Activated CD8-positive, alpha-beta memory T cell treated with anti-CD3 and anti-CD28 coated beads, Interleukin-2, amount 50 U/mL, for 4 hours (primary cell): ENCODE measurements at places on chromosomes 7 and 10.

DNA sequence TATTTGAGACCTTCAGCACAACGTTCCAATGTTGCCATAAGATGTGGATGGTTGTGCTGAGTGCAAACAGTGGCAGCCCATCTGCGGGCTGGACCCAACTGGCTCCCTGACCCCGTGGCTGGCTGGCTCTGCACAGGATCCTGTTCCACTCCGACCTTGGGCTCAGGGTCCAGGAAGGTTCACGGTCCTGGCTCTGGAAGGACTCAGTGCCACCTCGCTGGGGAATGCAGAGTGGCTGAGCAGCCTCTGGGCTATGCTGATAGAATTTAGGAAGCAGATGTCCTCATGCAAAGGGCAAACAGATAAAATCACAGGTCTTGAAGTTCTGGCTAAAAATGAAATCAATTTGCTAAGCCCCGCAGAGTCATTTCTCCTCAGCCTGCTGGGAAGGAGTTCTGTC is 171.6 kb downstream of the PIP4K2A start:
- DNase-seq, result no peak

- no peak for DNase-seq
Measured at GRCh38 chr10:116836902-116837523, 12.3 kb upstream of the ENO4 start.

- no peak for DNase-seq
Measured at GRCh38 chr7:158015403-158016179, 572.0 kb downstream of the PTPRN2 start.

- peak; percentile 76 for DNase-seq
Measured at GRCh38 chr7:2670720-2671391, 17.1 kb upstream of the AMZ1 start.

GRCh38 chr7:1740214-1740613 is 70.1 kb downstream of the ELFN1 start:
- DNase-seq, result no peak

DNA sequence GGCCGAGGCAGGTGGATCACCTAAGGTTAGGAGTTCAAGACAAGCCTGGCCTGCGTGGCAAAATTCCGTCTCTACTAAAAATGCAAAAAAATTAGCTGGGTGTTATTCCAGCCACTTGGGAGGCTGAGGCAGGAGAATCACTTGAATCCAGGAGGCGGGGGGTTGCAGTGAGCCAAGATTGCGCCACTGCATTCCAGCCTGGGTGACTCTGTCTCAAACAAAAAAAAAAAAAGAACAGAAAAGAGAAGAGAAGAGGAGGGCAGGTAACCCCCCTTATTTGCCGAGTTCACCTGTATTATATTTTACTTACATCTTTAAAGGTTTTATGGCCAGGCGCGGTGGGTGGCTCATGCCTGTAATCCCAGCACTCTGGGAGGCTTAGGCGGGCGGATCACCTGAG is 91.7 kb downstream of the RNF216 start:
- no peak for DNase-seq

DNA sequence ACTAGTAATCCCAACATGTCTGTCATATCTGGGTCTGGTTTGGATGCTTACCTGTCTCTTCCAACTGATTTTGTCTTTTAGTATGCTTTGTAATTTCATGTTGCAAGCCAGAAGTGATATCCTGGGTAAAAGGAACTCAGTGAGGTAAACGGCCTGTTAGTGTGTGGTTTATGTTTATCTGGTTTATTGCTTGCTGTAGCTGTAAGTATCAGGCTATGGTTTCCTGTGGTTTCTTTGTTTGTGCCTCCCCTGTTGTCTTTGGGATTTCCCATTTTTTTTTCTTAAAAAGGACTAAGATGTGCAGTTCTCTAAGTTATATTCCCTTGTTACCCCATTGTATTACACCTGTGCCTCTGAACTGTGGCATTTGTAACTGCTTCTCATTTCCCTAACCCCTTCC is 323.5 kb upstream of the POM121L12 start:
- no peak for DNase-seq

- no peak for DNase-seq
Measured at GRCh38 chr7:5594616-5595544, 171.2 kb upstream of the TNRC18 start.

DNA sequence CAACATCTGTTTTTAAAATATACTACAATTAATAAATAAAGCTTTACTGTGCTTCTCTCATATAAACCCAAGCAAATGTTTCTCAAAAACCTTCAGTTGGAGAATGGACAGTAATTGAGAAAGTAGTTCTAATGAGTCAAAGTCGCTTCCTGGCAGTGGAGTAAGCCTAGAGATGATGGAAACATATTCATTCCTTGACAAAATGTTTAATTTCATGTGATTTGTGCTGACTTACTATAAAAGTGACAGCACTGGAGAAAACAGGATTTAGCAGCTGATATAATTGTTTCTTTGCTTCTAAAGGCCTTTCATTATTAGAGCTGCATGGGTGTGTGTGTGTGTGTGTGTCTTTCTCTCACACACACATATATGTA is 9.0 kb downstream of the ELMO1 start:
- DNase-seq, result no peak

GRCh38 chr7:6106140-6106904 is 75.1 kb downstream of the ANKRD61 start:
- DNase-seq, result peak; percentile 25

- no peak for DNase-seq
Measured at GRCh38 chr7:29443552-29443951, 120.1 kb upstream of the PRR15 start.

GRCh38 chr7:92832534-92833023 is 3.8 kb downstream of the CDK6 start:
- no peak for DNase-seq
